Stimulated activated CD4-positive, alpha-beta T cell treated with anti-CD3 and anti-CD28 coated beads, Interleukin-12 subunit alpha, Interleukin-12 subunit beta, amount 100 ng/mL, for 4 hours (primary cell): ENCODE measurements at places on chromosomes 12 and 14.

GRCh38 chr12:74663958-74664357 lies 126.3 kb downstream of the ATXN7L3B start:
- no peak for DNase-seq

- DNase-seq: no peak
Observed at GRCh38 chr12:63826006-63826585, 18.4 kb upstream of the SRGAP1 start.

- DNase-seq: no peak
Observed at GRCh38 chr14:101207041-101207440, 303.5 kb upstream of the RTL1 start.

DNA sequence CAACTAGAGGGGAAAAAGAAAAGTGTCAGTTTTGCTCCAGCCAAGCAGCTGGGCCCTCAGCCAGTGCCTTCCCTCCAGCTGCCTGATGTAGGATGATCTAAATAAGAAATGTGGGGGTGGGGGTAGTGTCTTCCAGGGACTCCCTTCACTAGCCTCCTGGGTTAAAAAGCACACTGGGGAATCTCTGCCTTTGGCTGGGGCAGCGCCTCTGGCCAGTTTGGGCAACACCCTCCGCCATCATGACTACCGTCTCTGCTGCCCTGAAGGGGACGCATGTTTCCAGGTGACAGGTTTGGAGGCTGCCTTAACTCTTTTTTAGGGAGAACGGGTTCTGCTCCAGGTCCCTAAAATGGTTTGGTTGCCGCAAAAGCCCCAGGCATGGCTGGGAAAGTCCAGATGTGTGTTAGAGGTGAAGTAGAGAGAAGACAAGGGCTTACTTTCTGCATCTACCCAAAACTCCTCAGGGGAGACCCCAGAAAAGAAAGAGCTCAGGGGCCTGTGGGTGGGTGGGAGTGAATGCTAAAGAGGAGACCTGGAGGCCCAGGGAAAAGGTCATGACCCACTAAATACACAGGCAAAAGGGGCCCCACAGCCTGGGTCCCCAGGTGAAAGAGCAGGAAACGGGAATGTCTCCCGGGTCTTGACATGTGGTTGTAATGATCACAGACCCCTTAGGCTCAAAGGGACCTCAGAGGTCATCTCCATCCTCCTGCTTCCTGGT lies 132.8 kb upstream of the CCND2 start:
- DNase-seq: no peak
